B cell (primary cell): ENCODE measurements at places on chromosomes 12 and 14. TPM values are rescaled to one million over a fixed set of nuclear protein-coding genes. Genes with fewer than 3 reads are reported as not detected.

Gene GALC
- total RNA-seq: 15.6 and 17.8 TPM in 2 replicates

Gene MSI1
- not detected in 2 replicates for total RNA-seq

Gene NID2
- total RNA-seq: not detected in 2 replicates

Gene PRH2
- not detected in 2 replicates for total RNA-seq

Gene LGR5
- total RNA-seq: not detected in 2 replicates

Gene STAC3
- 5.3 and 6.2 TPM in 2 replicates for total RNA-seq

Gene ADAM20
- 2.3 and 2.7 TPM in 2 replicates for total RNA-seq

Gene FSCB
- total RNA-seq: not detected in 2 replicates

Gene C12orf56
- total RNA-seq: not detected in 2 replicates

Gene PROX2
- 0.07 TPM in 1 of 2 replicates, not detected in the other for total RNA-seq

Gene CATSPERB
- total RNA-seq: 0.12 TPM in 1 of 2 replicates, not detected in the other

Gene SLC25A21
- total RNA-seq: not detected in 2 replicates

Gene ARHGDIB
- 508 and 514 TPM in 2 replicates for total RNA-seq

- peak overlapping the region; percentile 82 for H3K27ac ChIP-seq
- H3K27me3 ChIP-seq: no peaks in the 10 kb centered on the region
- peaks cover 75% of the 10 kb centered on the region for H3K4me1 ChIP-seq
- DNase-seq: peak; percentile 61
These were observed 28.2 kb downstream of the TRAF3 start for GRCh38 chr14:102805371-102805891.

- H3K4me1 ChIP-seq: peaks cover 29% of the 10 kb centered on the region
- peak overlapping the region; percentile 97 for H3K4me3 ChIP-seq
- H3K27me3 ChIP-seq: no peaks in the 10 kb centered on the region
- H3K36me3 ChIP-seq: no peaks in the 10 kb centered on the region
- H3K27ac ChIP-seq: peak overlapping the region; percentile 78
These were observed 1.1 kb downstream of the MIS18BP1 start for GRCh38 chr14:45251912-45252311.

GRCh38 chr12:57134949-57135348 is 6.7 kb downstream of the LRP1 start:
- H3K4me3 ChIP-seq: no peak overlapping the region
- no peaks in the 10 kb centered on the region for H3K36me3 ChIP-seq
- H3K4me1 ChIP-seq: no peaks in the 10 kb centered on the region
- no peak overlapping the region for H3K27ac ChIP-seq

DNA sequence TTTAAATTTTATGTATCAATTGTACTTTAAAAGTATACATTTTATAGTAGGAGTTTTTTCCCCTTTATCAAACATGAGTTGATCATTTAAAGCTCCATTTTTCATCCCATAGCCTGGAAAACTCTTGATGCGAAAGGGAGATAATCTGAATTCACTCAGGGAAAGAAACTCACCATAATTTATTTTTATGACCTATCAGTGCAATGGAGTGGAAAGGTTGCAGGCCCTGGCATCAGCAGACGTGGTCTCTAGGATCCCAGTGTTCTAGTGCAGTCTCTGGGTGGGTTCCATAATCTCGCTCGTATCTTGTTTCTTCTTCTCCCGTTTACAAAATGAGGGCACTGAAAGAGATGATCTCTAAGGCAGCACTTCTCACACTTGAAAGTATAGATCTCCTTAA is 85.0 kb downstream of the PTGER2 start:
- H3K4me1 ChIP-seq: no peaks in the 10 kb centered on the region
- no peaks in the 10 kb centered on the region for H3K36me3 ChIP-seq
- peaks cover 2% of the 10 kb centered on the region for H3K27me3 ChIP-seq
- no peak overlapping the region for H3K4me3 ChIP-seq

GRCh38 chr14:99322731-99323599 is 51.0 kb upstream of the BCL11B start:
- DNase-seq: no peak
- no peak overlapping the region for H3K27ac ChIP-seq
- no peaks in the 10 kb centered on the region for H3K4me1 ChIP-seq
- H3K4me3 ChIP-seq: no peak overlapping the region

GRCh38 chr14:23694085-23694948 is 58.2 kb downstream of the DHRS2 start:
- no peaks in the 10 kb centered on the region for H3K36me3 ChIP-seq
- no peak overlapping the region for H3K27ac ChIP-seq
- no peak for DNase-seq
- H3K27me3 ChIP-seq: peaks cover 40% of the 10 kb centered on the region

DNA sequence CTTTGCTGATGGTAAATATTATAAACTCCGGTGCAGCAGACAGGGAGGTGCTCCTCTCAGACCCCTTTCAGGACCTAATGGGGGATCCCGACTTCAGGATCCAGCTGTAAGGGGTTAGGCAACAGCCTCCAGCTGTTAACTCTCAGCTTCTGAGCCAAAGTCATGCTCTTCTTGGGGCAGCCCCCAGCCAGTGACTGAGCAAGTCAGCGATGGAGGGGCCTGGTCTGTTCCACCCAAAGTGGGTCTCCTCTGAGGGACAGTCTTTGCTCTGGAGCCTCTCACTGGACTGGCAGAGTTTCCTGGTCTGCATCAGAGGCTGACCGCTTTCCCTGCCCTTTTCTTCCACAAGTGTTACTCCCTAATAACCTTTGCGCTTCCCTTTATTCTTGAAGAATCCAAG is 184.2 kb upstream of the DIO3 start:
- no peak for DNase-seq
- no peaks in the 10 kb centered on the region for H3K27me3 ChIP-seq
- H3K27ac ChIP-seq: no peak overlapping the region
- no peaks in the 10 kb centered on the region for H3K4me1 ChIP-seq
- no peaks in the 10 kb centered on the region for H3K36me3 ChIP-seq

DNA sequence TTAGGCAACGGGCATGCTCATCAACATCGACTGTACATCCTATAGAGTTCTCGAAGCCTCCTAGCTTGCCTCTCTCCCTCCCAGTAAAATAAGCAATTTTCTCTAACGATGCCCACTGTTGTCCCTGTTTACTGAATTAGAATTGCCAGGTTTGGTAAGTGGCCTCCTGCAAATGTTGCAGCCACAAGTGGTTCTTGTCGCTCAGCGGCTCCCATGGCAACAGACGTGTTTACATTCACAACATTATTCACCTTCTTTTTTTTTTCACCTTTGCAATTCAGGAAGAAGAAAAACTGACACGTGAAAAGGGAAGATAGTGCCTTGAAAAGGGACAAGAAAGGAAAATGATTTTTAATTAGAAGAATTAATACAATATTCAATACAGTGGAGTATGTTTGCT is 100.9 kb upstream of the PKP2 start:
- no peaks in the 10 kb centered on the region for H3K4me1 ChIP-seq
- H3K36me3 ChIP-seq: no peaks in the 10 kb centered on the region
- no peak overlapping the region for H3K27ac ChIP-seq
- no peaks in the 10 kb centered on the region for H3K27me3 ChIP-seq
- H3K4me3 ChIP-seq: no peak overlapping the region
- DNase-seq: no peak

DNA sequence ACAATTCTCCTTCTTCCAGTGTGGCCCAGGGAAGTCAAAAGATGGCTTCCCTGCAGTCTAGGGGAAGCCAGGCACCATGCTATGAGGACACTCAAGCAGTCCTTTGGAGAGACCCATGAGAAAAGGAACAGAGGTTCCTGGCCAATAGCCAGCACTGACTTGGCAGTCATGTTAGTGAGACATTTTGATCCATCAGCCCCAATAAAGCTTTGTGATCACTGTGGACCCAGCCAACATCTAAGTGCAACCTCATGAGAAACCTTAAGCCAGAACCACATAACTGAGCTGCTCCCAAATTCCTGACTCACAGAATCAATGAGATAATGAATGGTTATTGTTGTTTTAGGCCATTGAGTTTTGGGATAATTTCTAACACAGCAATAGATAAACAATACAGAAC is 51.0 kb upstream of the NAP1L1 start:
- DNase-seq: no peak
- no peaks in the 10 kb centered on the region for H3K36me3 ChIP-seq
- no peak overlapping the region for H3K4me3 ChIP-seq
- no peak overlapping the region for H3K27ac ChIP-seq
- no peaks in the 10 kb centered on the region for H3K4me1 ChIP-seq
- no peaks in the 10 kb centered on the region for H3K27me3 ChIP-seq

DNA sequence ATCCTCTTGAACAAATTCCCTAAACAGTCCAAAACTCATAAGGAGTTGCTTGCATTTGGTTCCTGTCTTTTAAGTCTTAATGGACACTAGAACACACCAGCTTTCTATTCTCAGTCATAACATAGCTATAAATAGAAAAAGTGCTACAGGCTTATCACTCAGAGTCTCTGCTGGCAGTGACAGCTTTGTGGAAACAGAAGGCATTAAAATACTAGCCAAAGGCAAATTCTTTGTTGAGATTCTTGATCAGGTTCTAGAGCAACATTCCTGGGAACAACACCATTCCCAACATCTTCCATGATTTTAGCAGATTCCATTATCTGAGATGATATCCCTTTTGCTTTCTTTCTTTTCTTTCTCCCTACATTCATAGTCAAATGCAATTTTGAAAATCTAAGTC is 207.7 kb upstream of the PLEKHG7 start:
- H3K4me1 ChIP-seq: peaks cover 66% of the 10 kb centered on the region
- H3K27me3 ChIP-seq: no peaks in the 10 kb centered on the region
- H3K36me3 ChIP-seq: no peaks in the 10 kb centered on the region
- no peak overlapping the region for H3K4me3 ChIP-seq
- DNase-seq: no peak

- no peak for DNase-seq
- no peaks in the 10 kb centered on the region for H3K36me3 ChIP-seq
- no peak overlapping the region for H3K4me3 ChIP-seq
- no peak overlapping the region for H3K27ac ChIP-seq
These were observed 1141.2 kb upstream of the TMEM132C start for GRCh38 chr12:127125607-127126259.

DNA sequence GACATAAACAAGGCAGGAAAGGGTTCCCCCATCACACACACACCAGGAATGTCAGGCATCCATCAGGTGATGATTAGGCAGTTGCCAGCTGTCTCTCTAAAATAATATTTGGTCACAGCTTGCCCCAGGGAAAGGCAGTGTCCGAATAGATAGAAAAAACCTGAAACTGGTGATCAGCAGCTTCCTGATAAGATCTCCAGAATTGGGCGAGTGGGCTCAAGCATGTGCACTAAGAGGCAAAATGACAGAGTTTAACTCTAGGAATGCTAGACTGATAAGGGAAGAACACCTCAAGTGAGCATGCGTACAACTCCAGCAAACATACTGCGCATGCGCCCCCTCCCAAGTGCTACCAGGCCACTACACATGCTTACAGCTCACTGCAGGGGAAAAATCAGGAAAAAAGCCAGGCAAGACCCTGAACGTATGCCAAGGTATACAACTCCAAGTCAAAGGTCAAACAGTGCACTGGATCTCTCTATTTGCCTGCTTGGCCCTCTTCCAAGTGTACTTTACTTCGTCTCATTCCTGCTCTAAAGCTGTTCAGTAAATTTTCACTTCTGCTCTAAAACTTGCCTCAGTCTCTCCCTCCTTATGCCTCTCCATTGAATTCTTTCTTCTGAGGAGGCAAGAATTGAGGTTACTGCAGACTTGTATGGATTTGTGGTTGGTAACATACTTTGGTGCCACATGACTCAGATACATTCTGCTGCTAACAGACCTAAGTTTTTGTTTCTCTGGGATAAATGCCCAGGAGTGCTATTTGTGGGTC is 73.5 kb upstream of the VASH1 start:
- H3K4me3 ChIP-seq: no peak overlapping the region
- no peak for DNase-seq
- no peak overlapping the region for H3K27ac ChIP-seq
- H3K27me3 ChIP-seq: peaks cover 15% of the 10 kb centered on the region
- no peaks in the 10 kb centered on the region for H3K36me3 ChIP-seq
- H3K4me1 ChIP-seq: no peaks in the 10 kb centered on the region

GRCh38 chr12:51589060-51589459 is 2.0 kb upstream of the SCN8A start:
- no peak overlapping the region for H3K27ac ChIP-seq
- no peak for DNase-seq
- peaks cover 29% of the 10 kb centered on the region for H3K27me3 ChIP-seq

- H3K4me3 ChIP-seq: no peak overlapping the region
- H3K27ac ChIP-seq: no peak overlapping the region
- no peaks in the 10 kb centered on the region for H3K27me3 ChIP-seq
- no peak for DNase-seq
These were observed 9.9 kb downstream of the CCDC175 start for GRCh38 chr14:59566725-59567124.

DNA sequence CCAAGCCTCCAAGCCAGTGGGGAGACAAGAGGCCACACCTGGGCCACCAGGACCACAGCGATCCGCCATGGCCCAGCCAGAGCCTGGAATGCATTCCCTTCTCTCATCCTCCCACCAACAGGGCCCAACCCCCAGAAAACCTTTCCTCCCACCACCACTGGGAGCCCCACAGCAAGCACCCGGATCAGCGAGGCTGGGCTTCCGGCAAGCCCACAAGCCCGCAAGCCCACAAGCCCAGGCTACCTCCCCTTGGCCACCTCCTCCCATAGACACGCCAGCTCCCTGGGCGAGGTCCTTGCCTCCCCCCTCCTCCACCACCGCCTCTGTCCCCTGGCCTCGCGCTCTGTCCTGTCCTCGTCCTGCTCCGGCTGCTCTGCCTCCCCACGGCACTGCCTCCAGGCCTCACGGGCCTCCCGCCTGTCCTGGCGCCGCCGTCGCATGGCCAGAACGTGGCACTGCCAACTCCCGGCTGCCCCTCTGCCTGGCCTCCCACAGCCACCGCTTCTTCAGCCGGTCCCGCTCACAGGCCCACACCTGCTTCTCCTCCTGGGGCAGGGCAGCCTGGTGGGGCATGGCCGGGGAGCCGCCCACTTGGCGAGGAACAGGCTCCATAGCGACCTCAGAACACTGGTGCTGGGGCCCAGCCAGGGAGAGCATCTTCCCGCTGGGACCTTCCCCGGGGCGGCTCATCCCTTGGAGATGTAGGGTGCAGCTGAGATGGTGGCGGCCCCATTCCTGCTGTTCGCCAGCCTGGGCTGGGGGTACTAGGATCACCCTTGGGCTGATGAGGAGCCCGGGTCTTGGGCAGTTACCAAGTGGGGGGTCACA is 5.6 kb downstream of the CDK2AP1 start:
- H3K4me1 ChIP-seq: peaks cover 26% of the 10 kb centered on the region
- H3K36me3 ChIP-seq: no peaks in the 10 kb centered on the region

GRCh38 chr14:68775614-68776126 is 17.2 kb downstream of the ZFP36L1 start:
- H3K4me3 ChIP-seq: no peak overlapping the region
- H3K27me3 ChIP-seq: no peaks in the 10 kb centered on the region
- no peak for DNase-seq
- H3K27ac ChIP-seq: no peak overlapping the region

GRCh38 chr14:96698960-96699539 is 98.1 kb upstream of the VRK1 start:
- DNase-seq: peak; percentile 30
- peaks cover 7% of the 10 kb centered on the region for H3K27me3 ChIP-seq
- no peaks in the 10 kb centered on the region for H3K4me1 ChIP-seq
- no peak overlapping the region for H3K27ac ChIP-seq
- H3K4me3 ChIP-seq: no peak overlapping the region

GRCh38 chr12:26847431-26847830 is 14.4 kb upstream of the ITPR2 start:
- DNase-seq: no peak
- H3K36me3 ChIP-seq: no peaks in the 10 kb centered on the region
- H3K27ac ChIP-seq: no peak overlapping the region
- H3K27me3 ChIP-seq: no peaks in the 10 kb centered on the region
- H3K4me3 ChIP-seq: no peak overlapping the region

- H3K36me3 ChIP-seq: peaks cover 38% of the 10 kb centered on the region
- no peaks in the 10 kb centered on the region for H3K27me3 ChIP-seq
- peak; percentile 81 for DNase-seq
- peaks cover 22% of the 10 kb centered on the region for H3K4me1 ChIP-seq
- peak overlapping the region; percentile 98 for H3K27ac ChIP-seq
These were observed 458 bp downstream of the KHNYN start for GRCh38 chr14:24430143-24430681.

GRCh38 chr14:60984196-60984595 is 3.2 kb downstream of the SLC38A6 start:
- H3K27me3 ChIP-seq: no peaks in the 10 kb centered on the region
- no peak overlapping the region for H3K4me3 ChIP-seq
- H3K36me3 ChIP-seq: peaks cover 5% of the 10 kb centered on the region
- DNase-seq: no peak
- peaks cover 15% of the 10 kb centered on the region for H3K4me1 ChIP-seq
